Muscle of back (tissue), 13 donors: ENCODE measurements at places on chromosomes 13 and 19. TPM values are rescaled to one million over a fixed set of nuclear protein-coding genes. Genes with fewer than 3 reads are reported as not detected.

MRPS12 gene
- polyA plus RNA-seq = 23.2 TPM

CLIP3 gene
- 14.6 TPM for polyA plus RNA-seq

ODAD3 gene
- polyA plus RNA-seq = 0.42 TPM

ZNF181 gene
- polyA plus RNA-seq = 13.7 TPM

MBD3L2 gene
- not detected for polyA plus RNA-seq

PDE4C gene
- polyA plus RNA-seq = 0.99 TPM

- no peak for DNase-seq
Measured at GRCh38 chr13:113205428-113205931, 3.0 kb downstream of the PCID2 start.

GRCh38 chr13:78913656-78914055, 254.7 kb upstream of the OBI1 start:
- DNase-seq = no peak

DNA sequence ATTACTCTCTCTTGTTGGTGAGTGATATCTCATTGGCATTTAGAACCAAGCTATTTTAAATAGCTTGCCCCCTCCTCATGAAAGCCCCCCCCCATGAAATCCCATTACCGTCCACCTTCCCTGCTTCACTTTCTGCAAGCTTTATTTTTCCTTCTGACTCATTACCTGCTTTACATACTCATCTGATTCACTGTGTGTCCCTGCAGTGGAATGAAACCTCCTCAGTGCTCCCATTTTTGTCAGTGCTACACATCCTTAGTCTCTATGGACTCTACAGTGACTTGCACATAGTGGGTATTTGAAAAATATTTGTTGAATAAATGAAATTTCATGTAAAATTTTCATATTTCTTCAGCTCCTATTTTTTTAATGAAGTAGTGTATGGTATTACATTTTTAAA, 62.3 kb downstream of the DOCK9 start:
- DNase-seq = no peak

- DNase-seq = no peak
Measured at GRCh38 chr19:33691030-33691427, 69.3 kb downstream of the CHST8 start.

- DNase-seq = no peak
Measured at GRCh38 chr19:3513229-3514140, 7.4 kb downstream of the FZR1 start.

GRCh38 chr19:17671906-17672305, 16.2 kb downstream of the UNC13A start:
- DNase-seq = no peak

- no peak for DNase-seq
Measured at GRCh38 chr13:93101226-93101734, 125.3 kb upstream of the GPC6 start.
